Stimulated activated memory B cell treated with anti-CD40 and anti-IgM and Interleukin-4, amounts not matched to agents 10 μg/mL and 1 μg/mL and 100 μg/mL, for 72 hours (primary cell): ENCODE measurements at places on chromosomes 3 and 15.

DNA sequence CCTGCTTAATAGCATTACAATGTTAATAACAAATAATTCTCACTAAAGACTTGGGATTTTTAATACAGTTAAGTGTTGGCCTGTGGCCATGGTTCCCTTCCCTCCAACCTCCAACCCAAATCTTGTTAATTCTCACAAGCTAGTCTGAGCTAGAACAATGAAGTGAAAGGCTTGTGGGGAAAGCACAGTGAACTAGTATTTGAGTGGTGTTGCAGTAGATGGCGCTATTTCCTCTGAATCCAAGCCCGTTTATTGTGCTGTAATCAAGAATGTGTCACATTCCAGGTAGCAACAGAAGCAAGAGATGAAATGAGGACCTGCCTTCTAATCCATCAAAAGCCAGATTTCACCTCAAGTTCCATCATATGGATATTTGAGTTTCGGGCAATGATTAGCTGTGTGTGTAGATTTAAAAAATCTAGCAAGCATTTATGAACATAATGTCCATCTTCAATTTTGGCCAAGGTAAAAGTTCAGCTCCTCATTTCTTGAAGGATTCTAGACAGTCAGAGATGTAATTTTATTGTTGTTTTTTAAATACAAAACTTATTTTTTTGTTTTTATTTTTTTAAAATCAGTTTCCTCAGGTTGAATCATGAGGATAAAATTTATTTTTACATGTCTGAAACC lies 160.7 kb downstream of the SQOR start:
- ATAC-seq: no peak

DNA sequence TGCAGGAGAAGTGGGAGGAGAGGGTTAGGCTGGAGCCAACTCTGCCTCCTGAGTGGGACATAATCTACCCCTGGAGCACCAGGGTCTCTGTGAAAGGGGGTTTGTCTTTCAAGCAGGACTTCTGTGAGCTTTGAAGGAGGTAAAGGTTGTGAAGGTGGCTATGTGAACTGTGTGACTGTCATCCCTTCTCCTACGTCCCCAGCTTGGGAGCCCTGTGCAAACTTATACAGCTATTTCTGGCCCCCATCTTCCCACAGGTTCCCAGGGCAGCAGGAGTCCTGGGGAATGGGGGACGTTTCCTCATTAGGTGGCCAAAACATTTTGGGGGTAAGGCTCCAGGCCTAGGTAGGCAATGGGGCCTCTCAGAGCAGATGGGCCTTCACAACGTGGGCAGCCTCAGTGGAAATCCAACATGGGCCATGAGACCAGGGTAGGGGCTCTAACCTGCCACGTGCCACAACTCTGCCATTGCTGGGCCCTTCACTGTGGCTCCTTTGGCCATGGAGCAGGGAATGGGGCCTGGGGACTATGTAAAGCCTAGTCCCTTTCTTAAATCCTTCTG lies 3.5 kb downstream of the VIPR1 start:
- no peak for ATAC-seq

DNA sequence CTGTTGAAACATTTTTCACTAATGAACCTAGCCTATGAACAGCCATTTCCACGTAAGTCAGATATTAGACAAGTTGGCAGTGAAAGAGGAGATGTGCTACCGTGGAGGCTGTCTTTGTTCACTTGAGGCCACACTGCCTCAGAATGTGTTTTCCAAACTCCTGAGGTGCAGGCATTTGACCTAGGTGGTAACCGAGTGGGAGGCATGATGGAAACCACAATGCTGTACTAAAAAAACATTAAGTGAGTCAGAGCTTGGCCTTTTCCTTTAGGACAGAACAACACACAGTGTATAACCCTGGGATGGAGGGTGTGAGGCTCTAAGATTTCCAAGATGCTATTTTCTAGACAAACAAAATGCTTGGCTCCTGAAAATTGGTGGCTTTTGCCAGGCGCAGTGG lies 406.3 kb downstream of the SOX2 start:
- no peak for ATAC-seq

GRCh38 chr15:96344060-96344705 lies 13.7 kb downstream of the NR2F2 start:
- ATAC-seq: no peak

- no peak for ATAC-seq
These were observed 55.2 kb downstream of the WNT7A start for GRCh38 chr3:13824521-13825310.
